Prostate gland (tissue), 2 donors: ENCODE measurements at places on chromosomes 5 and 9. TPM values are rescaled to one million over a fixed set of nuclear protein-coding genes. Genes with fewer than 3 reads are reported as not detected.

Gene FBP1
- 19.5 TPM for total RNA-seq

Gene SLCO6A1
- not detected for total RNA-seq

Gene BAAT
- not detected for total RNA-seq

Gene IFNK
- not detected for total RNA-seq

Gene ICE1
- total RNA-seq: 25.9 TPM

Gene THG1L
- total RNA-seq: 16.9 TPM

Gene RGP1
- 30.3 TPM for total RNA-seq

Gene PPP3R2
- total RNA-seq: not detected

Gene FAM221B
- total RNA-seq: 0.46 TPM

Gene MEIKIN
- total RNA-seq: 5.6 TPM

Gene ZNF883
- total RNA-seq: 5.2 TPM

Gene SLC34A1
- not detected for total RNA-seq

Gene ZNF618
- 4.6 TPM for total RNA-seq

Gene JAKMIP2
- 0.85 TPM for total RNA-seq

Gene ADAMTS2
- 20.3 TPM for total RNA-seq
